ENCODE measurements at places on chromosomes 12 and 14.

DNA sequence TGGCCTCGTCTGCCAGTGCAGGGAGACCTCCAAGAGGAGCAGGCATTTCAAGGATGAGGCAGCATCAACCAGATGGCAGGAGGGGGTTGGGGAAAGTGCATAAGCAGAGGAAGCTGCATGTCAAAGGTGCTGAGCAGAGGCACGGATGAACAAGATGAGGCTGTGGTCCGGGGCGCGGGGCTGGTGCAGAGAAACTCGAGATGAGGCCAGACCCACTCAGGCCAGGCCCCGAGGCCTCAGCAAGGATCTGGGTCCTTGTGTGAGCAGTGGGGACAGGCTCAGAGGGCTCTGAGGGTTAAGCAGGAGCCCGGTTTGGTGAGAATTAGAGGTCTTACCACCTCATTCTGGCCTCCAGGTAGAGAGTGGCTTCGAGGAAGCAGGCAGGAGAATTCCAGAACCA is 98.8 kb downstream of the DICER1 start:
- no peak for DNase-seq

DNA sequence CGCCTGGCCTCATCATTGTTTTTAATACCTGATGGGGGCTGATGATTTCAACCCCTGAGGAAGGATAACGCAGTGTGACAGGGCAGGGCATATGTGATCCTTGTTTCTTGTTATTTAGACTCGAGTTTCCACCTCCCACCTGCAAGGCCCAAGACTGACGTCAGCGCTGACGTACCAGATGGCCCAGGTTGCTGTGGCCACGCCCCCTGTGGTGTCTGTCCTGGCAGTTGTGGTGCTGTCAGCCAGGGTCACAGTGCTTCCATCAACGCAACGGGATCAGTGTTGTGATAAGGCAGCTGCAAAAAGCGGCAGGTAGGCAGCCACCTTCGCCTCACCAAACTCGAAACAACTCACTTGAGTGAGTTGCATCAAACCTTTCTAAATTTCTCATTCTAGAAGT is 18.4 kb downstream of the DDX51 start:
- DNase-seq = no peak

- DNase-seq = no peak
Measured at GRCh38 chr12:5648692-5649359, 216.9 kb downstream of the NTF3 start.

GRCh38 chr12:105835580-105836241 is 303.0 kb downstream of the NUAK1 start:
- no peak for DNase-seq

GRCh38 chr12:30501718-30502117 is 194.0 kb downstream of the IPO8 start:
- no peak for DNase-seq

DNA sequence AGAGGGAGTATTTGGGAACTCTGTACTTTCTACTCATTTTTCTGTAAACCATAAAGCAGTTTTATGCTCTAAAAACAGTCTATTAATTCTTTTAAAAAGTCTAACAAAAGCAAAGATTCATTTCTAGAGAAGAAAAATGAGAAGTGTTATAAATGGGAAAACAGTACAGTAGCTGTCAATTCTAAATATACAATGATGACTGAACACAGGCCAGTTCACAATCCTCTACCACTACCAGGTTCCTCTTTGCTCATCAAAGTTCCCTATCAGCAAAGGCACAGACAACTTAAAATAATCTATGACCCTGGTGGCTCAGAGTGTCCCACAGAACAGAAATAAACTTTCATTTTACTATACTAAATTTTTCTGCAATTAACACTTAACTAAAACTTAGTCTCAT is 12.5 kb downstream of the NAA25 start:
- no peak for DNase-seq

DNA sequence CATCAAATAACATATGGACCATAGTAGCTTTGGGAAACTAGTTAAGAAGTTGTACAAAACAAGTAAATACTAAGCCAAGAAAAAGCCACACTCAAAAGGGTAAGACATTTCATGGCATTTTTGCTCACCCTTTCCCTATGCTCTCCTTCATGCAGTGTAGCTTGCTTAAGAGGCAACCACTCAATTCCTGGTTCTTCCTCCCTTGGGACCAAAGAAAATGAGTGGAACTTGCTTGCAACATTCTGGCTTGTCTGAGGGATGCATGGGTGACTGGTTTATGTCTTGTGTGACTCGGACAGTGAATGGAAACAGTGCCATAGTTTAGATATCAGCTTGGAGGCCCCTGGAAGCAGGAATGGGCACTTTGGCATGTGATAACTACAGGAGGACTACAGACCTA is 252.0 kb upstream of the ARID2 start:
- DNase-seq = no peak

DNA sequence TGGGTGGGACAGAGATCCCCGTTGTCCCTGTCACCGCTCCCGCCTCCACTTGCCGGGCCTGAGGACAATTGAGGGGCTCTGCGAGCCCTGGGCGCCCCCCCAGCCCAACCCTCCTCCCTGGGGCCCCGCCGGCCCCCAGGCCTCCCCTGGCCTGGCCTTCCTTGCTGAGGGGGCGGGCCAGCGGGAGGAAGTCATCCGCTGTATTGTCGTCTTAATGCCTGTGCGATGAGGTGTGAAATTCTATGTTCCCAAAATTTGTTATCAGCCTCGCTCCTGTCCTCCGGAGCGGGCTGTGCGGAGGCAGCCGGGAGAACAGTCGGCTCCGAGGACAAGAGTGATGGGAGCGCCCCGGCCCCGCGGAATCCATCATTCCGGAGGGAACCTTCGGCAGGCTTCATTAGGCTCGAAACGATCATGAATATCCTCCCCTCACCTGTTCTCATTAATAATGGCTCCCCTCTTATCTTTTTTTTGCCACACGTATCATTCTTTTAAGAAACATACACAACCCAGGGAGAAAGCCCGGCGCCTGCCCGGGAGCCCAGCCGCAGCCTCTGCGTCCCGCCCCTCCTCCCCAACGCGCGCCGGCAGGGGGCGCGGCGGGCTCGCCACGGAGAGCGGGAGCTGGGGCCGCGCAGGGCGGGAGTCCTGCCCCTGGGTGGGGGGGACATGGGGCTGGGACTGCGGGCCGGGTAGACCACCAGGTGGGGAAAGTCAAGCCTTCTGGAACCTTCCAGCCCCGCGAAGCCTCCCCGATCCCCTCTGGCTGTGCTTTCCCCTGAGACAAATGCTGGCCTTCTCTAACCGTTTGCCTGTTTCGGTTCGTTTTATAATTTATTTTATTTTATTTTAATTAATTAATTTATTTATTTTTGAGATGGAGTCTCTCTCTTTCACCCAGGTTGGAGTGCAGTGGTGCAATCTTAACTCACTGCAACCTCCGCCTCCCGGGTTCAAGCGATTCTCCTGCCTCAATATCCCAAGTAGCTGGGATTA is 17.1 kb upstream of the DLK1 start:
- DNase-seq = peak; percentile 33

DNA sequence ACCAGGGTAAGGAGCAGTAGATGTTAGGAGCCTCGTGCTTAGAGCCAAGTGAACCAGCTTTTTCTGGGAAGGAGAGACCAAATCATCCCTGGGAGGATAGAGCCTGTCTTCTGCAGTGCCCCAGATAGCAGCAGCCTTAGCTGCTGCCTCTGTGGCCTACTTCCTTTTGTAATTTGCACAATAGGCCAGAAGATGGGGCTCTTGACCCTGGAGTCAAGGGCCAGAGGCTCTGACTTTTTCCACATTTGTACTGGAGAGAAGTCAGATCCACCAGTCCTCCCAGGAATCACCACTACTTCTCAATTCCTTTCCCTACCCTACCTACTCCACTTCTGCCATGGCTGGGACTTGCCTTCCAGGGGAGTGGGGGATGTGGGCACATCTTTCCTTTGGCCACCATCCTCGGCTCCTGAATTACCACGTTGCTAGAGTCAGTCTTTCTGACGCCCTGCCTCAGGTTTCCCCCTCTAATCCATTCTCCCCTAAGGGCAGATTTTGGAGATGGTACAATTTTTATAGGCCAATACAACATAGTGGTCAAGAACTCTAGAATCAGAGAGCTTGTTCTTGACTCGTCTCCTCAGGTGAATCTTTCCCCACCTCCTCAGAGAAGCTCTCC is 3.3 kb upstream of the SLC4A8 start:
- DNase-seq = peak; percentile 69

DNA sequence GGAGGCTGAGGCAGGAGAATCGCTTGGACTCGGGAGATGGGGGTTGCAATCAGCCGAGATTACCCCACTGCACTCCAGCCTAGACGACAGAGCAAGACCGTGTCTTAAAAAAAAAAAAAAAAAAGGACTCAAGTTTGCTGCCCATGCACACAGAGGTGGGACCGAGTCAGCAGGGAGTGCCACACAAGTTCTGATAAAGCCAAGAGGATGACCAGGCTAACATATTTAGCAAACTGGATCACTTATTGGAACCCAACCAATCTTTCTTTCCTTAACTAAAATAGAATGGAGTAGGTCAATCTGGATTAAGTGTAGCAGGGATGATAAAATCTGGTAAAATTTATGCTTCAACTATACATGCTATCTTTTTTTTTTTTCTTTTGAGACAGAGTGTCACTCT is 190.4 kb upstream of the FOXN3 start:
- no peak for DNase-seq

- peak; percentile 36 for DNase-seq
Measured at GRCh38 chr14:84340938-84341337, 1189.0 kb upstream of the FLRT2 start.

All from astrocyte of the spinal cord (primary cell).